ENCODE measurements at places on chromosomes 7 and 10.

GRCh38 chr7:131781-132482 is 60.4 kb upstream of the FAM20C start:
- no peak for DNase-seq

DNA sequence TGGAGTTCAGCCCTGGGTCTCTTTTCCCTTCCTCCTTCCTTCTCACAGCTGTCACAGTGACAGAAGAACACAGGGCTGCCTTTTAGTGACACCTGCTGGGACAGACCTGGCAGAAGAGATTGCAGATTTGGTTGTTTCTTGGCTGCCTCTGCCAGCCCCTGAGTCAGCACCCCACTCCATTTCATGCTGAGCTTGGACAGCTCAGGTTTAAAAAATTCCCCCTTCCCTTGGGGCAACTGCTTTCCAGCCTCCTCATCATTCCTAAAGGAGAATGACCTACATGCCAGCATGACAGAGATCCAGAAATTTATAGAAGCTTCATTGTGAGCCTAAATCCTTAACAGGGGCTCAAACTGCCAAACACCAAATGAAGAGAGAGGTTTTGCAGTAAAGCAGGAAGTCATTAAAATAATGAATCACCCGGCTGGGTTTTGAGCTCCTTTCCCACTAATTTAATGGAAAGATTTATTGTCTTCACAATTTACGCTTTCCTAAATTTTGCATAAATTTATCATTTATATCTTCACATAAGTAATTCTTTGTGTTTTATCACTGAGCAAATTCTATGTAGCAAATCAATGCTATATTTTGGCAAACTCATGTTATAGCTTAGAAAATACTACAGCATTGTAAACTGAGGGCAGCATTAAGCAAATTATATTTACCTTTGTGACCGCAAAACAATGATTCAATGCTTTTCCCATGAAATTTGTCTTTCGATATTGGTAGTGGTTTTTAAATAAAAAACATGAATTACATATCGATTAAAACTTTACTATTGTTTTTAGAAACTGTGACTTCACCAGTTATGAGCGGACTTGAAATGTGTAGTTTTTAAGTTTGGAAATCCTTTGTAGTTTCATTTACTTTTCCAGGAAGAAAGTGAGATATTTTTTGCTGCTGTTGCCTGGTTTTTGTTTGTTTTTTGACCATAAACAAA is 399.5 kb upstream of the ANKRD30A start:
- DNase-seq: no peak

DNA sequence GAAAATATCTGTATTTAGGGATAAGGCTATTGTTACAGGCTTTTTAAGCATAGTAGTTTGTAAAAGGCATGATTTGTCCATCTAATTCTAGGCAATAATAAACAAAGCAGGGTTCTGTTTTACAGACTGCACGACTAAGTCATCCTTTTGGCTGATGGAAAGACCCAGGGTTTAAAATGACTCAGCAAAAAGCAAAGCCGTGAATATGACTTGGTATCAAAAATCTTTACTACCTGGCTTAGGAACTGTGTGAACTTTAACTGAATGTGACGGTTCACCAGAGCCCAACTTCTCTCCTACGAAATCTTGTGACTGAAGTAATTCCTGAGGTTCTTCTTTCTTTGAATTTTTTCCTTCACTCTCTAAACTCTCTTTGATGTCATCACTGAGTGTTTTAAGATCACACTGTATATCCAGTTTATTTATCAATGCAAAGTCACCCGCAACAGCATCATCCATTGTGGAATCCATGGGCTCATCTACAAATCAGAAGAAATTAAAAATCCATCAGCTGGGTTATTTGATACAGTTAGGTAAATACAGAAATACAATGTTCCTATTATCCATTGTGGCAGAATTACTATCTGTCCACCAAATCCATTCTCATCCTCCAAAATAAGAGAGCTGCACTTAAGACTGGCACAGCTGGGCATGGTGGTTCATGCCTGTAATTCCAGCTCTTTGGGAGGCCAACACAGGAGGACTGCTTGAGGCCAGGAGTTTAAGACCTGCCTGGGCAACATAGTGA is 17.0 kb downstream of the ATE1 start:
- no peak for DNase-seq

- DNase-seq: no peak
Observed at GRCh38 chr10:25026463-25026862, 10.1 kb downstream of the THNSL1 start.

- no peak for DNase-seq
Observed at GRCh38 chr7:130881799-130882141, 147.8 kb upstream of the KLF14 start.

- DNase-seq: no peak
Observed at GRCh38 chr7:128458956-128459355, 3.3 kb downstream of the HILPDA start.

- DNase-seq: no peak
Observed at GRCh38 chr7:21414795-21415393, 13.0 kb upstream of the SP4 start.

DNA sequence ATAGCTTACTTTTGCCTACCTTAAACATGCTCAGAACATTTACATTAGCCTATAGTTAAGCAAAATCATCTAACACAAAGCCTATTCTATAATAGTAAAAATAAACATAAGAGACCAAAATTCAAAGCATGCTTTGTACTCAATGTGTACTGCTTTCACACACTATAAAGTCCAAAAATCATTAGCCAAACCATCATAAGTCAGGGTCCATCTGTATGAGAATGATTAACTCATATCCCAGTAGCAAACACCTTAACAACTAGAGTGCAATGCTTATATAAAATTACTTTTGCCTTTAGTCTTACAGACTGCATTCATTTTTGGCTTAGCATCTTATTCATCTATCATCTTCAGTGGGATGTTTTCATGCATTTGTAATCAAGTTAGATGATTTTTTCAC is 49.4 kb upstream of the VWC2 start:
- no peak for DNase-seq

DNA sequence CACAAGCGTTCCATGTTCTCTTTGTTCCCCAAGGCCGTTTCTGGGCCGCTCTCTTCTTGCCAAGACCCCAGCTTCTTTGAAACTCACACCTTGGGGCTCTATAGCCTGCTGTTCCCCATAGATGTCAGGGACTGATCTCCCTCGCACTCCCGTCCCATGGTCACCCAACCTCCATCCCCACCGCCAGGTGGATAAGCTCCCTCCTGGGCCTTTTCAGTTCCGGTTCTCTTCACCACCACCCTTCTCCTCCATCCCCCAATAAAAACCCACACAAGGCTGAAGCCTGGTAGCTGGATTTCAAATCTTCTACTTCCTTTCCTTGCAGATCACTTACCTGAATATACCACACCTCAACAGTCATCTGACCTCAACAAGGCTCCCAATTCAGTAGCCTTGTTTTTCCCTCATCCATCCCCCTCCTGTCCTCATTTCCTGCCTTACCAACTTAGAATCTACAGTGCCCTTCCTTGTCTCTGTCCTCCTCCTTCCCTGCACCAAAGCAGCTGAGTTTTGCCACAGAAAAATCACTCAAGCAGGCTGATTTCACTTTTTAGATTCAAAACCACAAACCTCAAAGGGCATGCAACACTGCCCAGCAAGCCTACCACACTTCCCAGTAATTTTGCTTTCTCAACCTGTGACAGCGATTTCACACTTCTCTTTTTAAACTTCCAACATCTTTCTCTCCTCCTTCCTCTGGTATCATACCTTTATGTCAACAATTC is 7.7 kb downstream of the SLC37A3 start:
- DNase-seq: peak; percentile 25

GRCh38 chr10:75091146-75091545 is 20.3 kb upstream of the SAMD8 start:
- DNase-seq: no peak

- DNase-seq: no peak
Observed at GRCh38 chr10:101466016-101466912, 112.3 kb downstream of the BTRC start.

GRCh38 chr7:4871056-4871680 is 9.3 kb upstream of the PAPOLB start:
- no peak for DNase-seq

DNA sequence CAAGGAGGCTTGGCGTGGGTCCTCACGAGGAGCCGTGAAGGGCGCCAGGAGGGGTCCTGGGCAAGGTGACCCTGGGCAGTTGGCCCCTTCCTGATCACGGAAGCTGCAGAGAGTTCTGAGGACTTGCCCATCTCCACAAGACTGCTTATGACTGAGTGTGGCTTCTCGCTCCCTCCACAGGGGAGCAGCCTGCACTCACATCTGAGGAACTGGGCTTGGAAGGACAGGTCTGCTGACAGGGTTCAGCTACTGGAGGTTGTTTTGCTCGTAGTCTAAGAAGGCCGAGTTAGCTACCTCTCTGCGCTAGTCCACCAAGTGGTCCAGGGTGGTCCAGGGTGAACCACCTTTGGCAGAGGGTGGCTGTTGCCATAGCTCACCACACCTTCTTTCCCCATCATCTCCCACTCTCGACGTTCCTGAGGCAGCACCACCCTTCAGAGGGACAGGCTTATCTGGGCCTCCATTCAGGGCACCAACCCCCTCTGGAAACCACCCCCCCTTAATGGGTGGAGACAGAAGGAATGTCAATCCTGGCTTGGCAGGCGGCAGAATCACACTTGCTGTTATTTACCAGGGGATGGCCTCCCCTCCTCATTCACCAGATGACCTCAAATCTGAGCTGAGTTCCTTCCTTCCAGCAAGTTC is 38.2 kb downstream of the FAM53B start:
- no peak for DNase-seq

DNA sequence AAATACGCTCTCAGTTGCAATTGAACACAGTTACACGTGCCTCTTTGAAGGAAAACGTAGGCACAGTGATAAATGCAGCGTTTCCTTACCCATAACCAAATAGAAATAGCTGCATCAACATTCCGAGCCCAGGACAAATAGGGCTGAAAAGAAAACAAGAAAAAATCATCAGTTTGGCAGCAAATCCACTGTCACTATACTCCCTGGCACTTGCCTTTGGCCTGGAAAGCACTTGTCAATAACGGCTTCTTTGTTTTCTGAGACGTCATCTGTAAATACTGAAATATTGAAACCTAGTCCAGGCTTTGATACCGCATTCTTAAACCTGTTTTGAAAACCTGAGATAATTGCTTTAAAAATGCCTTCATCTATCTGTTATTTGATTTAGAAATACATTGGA is 167.2 kb upstream of the AKR1E2 start:
- DNase-seq: no peak

- DNase-seq: no peak
Observed at GRCh38 chr7:148107443-148108127, 483.0 kb upstream of the C7orf33 start.

- no peak for DNase-seq
Observed at GRCh38 chr10:43217563-43218205, 49.2 kb downstream of the RASGEF1A start.

DNA sequence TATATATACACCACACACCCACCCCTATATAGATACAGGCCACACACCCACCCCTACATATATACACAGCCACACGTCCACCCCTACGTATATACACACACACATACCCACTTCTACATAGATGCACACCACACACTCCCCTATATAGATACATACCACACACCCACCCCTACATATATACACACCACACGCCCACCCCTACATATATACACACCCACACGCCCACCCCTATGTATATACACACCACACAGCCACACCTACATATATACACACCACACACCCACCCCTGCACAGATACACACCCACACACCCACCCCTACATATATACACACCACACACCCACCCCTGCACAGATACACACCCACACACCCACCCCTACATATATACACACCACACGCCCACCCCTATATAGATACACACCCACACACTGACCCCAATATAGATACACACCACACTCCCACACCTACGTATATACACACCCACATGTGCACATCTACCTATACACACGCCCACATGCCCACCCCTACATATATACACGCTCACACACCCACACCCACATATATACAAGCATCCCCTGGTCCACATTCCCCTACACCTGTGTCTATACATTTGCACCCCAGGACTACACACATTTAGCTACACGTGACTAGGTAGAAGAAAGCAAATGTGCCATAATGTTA is 52.1 kb upstream of the UBE3C start:
- no peak for DNase-seq

DNA sequence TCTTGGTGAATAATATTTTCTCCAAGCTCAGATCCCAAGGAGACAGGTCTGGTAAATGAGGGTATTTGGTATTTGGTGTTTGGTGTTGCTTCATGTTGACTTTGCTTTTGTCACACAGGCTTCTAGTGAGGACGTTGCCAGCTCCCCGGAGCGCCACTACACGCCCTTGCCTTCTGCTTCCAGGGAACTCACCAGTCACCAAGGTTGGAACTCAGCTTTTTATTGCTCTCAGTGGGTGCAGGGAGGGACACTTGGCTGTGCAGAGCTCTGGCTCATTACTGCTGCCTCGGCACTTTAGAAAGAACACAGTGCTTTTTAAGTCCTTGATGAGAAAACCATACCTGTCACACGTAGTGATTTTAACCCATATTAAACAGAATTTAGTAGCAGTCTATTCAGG is 892.9 kb downstream of the LRMDA start:
- no peak for DNase-seq

- DNase-seq: no peak
Observed at GRCh38 chr10:131166486-131166885, 145.0 kb downstream of the TCERG1L start.

- DNase-seq: no peak
Observed at GRCh38 chr7:157529768-157530560, 193.2 kb downstream of the DNAJB6 start.

GRCh38 chr7:33334349-33334748 is 205.0 kb downstream of the BBS9 start:
- DNase-seq: no peak

GRCh38 chr7:94355454-94355853 is 39.2 kb upstream of the COL1A2 start:
- DNase-seq: no peak

- DNase-seq: no peak
Observed at GRCh38 chr10:86043236-86043635, 323.4 kb downstream of the GRID1 start.

DNA sequence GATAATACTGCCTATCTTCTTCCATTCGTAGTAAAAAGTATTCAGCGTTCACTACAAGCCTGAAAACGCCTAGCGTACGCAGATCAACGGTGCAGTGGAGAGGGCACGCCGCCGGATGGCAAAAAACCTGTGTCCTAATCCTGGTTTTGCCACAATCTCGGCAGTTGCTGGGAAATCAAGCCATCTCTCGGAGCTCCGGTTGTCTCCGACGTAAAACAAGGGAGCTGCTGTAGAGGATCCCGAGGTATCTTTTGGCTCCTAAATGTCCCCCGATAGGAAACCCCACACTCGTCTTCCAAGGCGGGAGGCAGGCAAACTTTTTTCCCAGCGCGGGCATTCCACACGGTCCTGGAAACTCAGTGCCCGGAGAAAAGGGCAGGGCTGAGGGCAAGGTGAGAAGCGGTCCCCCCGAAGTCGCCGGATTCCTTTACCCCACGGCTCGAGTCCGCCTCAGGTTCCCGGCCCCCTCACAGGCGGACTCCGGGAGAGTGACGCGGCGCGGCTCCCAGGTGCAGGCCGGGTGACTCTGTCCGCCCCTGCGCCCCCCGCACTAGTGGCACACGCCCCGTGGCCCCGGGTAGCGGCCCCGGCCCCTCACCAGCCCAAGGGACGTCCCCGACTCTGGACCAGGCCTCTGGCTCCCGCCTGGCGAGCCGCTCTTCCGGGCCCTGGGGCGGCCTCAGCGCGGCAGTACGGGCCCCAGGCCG is 649 bp downstream of the IDE start:
- DNase-seq: no peak
